ENCODE measurements at places on chromosomes 6 and 20. TPM values are rescaled to one million over a fixed set of nuclear protein-coding genes. Genes with fewer than 3 reads are reported as not detected.

GRCh38 chr6:170067181-170067641, 223.7 kb downstream of the DLL1 start:
- no peak for DNase-seq

Gene FRMD1
- not detected for total RNA-seq

- DNase-seq = no peak
Observed at GRCh38 chr20:47605673-47606413, 104.2 kb downstream of the NCOA3 start.

DNA sequence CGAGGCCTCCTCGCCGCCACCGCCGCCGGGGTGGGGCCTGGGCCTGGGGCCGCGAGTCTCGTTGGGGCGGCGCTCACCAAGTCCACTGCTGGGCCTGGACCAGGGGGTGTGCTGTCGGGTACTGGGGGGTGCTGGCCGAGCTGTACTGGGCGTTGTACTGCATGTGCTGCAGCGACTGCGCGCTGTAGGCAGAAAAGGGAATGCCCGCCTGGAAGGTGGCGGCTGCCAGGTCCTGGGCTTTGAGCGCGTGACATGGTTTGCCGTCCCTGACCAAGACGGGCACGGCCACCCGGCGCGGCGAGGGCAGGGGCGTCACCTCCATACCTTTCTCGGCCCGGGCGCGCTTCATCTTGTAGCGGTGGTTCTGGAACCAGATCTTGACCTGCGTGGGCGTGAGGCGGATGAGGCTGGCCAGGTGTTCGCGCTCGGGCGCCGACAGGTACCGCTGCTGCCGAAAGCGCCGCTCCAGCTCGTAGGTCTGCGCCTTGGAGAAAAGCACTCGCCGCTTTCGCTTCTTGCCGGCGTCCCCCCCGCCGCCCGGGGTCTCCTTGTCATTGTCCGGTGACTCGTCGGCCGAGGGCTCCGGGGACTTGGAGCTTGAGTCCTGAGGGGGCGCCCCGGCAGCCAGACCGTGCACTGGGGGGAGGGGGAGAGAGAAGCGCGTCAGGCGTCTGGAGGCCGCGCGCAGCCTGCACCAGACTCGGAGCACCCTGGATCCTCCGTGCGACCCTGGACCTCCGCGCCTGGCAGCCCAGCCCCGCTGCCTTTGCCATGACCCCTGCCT, 1.8 kb downstream of the NKX2-2 start:
- DNase-seq = no peak

DNA sequence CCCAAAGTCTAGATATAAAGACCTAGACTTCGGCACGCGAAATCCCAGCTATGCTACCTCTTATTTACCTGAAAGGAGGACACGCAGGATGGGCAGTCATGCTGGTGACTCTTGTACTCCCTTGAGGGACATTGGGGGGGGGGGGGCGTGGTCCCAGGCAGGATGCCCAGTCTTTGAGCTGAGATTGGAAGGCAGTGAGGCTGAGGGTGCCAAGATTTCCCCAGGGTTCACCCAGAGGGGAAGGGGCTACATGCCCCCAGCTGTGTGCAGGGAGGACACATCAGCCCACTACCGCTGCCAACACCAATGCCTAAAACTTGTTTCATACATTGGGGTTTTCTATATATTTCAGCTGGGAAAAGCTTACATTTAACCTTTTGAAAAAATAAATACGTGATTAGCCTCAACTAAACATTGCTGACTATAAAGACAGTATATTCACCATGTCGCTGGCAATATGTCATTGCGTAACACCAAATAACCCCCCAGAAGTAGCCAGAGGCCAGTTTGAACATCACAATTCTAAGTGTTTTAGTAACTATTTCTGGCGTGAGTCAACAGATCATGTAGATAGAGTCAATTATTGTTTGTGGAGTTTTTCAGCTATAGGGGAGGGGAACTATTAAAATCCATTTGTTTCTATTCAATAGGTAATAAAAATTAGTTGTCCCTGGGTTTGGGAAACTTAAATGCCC, 21.6 kb downstream of the MGME1 start:
- DNase-seq = no peak

Gene RAB44
- 0.49 TPM for total RNA-seq

- DNase-seq = no peak
Observed at GRCh38 chr6:169452869-169453620, 199.4 kb upstream of the THBS2 start.

DNA sequence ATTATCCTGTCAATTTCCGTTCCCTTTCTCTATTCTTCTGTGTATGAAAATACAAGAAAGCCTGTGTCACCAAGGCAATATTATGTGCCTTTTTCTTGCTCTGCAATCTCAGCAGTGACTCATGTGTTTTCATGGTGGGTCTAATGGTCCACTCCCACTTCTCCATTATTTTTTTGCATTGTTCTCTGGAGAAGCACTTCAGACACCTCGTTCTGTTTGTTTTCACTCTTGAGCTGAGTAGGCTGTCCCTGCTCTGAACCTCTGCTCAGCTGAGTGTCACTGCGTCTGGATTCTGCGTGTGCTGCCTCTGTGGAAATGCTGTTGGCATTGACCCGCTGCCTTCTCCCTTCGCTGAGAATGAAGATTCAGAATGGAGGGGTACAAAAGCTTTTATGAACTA, 230.6 kb downstream of the TMEM242 start:
- no peak for DNase-seq

GRCh38 chr6:115137910-115138309, 795.1 kb upstream of the HS3ST5 start:
- no peak for DNase-seq

- DNase-seq = no peak
Observed at GRCh38 chr6:127716465-127716864, 139.5 kb downstream of the C6orf58 start.

DNA sequence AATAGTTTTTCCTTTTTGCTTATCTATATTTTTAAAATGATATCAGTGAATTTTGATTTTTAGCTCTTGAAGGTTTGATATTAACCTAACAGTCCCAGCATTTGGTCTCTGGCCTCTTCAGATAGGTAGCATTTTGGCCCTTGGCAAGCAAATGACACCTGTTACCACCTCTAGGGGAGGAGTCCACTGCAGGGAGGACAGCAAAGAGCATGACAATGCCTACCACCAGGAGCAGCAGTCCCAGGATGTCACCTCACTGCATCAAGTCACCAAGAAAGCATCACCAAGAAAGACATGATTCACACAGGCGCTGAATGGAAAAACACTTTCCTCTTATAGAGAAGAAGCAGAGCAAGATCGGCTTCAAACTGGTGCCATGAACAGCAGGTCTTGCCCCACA, 224.3 kb downstream of the UBE3D start:
- DNase-seq = no peak

DNA sequence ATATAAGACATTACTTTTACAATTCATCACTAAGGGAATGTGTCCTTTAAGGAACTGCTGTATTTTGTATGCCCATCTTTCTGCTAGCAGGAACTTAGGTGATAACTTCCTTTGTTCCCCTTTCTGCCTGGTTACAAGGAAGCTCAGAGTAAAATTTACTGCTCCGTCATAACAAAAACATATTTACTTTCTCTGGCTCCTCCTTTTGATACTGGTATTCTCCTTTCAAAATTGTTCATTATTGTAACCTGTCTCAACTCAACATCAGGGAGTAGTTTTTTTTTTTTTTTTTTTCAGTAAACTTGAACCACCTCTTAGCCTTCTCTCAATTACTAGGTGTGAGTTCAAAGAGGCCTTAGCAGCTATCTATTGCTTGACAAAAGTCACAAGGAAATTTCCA, 37.1 kb downstream of the RIPOR2 start:
- DNase-seq = no peak

DNA sequence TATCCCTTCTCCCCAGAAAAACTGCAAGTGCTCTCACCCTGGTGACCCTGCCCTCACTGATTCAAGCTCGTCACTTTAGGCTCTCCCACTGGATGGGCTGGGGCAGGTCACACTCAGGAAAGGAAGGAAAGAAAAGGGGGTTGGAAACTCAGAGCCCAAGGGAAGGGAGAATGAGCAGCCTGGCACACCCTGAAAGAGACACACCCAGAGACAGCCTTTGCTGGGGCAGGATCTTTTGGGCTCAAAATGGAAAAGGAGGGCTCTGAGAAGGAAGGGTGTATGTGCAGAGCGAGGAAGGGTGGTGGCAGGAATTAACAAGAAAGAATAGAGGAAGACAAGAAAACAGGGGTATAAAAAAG, 2.5 kb downstream of the PPP1R18 start:
- DNase-seq = no peak

DNA sequence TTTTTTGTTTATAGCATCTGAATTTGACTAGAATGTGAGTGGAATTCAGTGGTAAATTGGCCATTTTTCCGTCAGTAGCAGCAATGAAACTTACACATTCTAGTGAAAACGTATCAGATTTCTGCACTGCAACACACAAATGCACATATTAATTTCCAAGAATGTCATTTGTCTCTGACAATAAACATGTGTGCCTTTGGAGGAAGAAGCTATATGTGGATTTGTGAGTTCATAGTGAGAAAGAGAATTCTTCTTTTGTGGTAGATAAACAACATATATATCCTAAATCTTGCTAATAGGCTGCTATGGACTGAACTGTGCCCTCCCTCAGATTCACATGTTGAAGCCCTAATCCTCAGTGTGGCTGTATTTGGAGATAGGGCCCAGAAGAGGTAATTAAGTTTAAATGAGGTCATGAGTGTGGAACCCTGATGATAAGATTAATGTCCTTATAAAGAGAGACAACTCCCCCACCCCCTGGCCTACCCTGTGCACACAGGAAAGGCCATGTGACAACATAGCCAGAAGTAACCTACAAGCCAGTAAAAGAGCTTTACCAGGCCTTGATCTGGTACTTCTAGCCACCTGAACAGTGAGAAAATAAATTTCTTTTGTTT, 200.2 kb upstream of the EYA4 start:
- no peak for DNase-seq

GRCh38 chr6:165568326-165568725, 94.7 kb downstream of the PDE10A start:
- no peak for DNase-seq

Gene AFG1L
- total RNA-seq = 3.7 TPM

DNA sequence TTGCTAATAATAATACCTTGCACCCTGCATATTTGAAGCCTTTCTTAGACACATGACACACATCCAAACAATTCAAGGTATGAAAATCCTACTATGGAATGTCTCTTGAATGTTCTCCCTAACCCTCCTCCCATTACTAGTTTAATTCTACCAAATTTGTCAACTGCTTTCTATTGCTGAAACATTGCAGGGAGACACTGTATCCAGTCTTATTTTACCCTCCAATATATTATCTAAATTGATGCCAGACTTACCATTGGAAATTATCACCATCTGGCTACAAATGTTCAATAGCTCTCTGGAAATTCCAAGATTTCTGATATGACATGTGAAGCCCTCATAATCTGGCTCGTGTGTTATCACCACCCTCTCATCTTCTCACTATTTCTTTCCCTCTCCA, 1027.3 kb upstream of the CITED2 start:
- DNase-seq = no peak

- DNase-seq = no peak
Observed at GRCh38 chr6:3522561-3523260, 65.9 kb upstream of the SLC22A23 start.

Gene GGTLC1
- total RNA-seq = not detected

Gene MARCKS
- total RNA-seq = 46.4 TPM

GRCh38 chr20:47031004-47031403, 136.4 kb downstream of the EYA2 start:
- DNase-seq = no peak

Measured in vagina (tissue), 2 donors.